ENCODE measurements at places on chromosomes 2 and 18.

DNA sequence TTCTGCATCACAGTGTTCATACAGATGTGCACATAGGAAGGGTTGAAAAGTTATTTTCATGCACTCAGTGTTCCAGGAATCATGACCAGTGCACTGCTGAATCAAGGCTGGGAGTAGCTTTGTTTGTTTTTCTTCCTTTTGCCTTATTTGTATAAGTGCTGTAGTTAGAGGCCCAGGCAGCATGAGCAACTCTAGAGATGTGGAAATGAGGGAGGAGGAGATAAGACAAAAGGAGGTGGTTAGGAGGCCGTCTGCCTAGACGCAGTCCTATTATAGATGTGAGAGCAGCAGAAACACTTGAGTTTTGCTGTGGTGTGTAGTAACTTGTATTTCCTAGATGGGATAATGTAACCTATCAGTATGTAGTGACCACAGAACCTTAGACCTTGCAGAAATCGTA lies 264.3 kb upstream of the RASGRP3 start:
- DNase-seq, result no peak

DNA sequence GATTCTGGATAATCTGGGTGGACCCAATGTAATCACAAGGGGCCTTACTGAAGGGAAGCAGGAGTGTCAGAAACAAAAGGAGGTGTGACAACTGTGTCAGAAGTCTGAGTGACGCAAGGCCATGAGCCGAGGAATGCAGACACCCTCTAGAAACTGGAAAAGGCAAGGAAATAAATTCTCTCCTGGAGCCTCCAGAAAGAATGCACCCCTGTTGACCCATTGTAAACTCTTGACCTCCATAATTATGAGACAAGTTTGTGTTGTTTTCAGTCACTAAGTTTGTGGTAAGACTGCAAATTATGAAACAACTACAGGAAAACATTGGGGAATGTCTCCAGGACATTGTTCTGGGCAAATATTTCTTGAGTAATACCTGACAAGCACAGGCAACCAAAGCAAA lies 47.3 kb upstream of the B3GNT7 start:
- DNase-seq, result no peak

DNA sequence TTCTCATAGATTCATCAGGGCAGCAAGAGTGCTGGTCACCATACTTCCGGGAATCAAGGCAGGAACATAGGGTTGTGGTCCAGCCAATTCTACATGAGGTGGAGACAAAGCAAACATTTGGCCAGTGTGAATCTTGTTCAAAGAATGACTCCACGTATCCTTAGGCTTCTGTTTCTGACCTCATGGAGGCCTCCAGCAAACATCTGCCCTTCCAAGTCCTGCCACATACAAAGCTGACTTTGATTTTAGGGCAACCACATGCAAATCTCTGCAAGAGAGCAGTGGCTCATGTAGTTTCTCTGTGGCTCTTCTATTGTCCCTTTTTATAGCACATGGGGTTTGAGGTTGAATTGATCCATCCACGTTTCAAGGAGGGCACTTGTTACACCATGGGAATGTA lies 132.1 kb upstream of the MMADHC start:
- no peak for DNase-seq

DNA sequence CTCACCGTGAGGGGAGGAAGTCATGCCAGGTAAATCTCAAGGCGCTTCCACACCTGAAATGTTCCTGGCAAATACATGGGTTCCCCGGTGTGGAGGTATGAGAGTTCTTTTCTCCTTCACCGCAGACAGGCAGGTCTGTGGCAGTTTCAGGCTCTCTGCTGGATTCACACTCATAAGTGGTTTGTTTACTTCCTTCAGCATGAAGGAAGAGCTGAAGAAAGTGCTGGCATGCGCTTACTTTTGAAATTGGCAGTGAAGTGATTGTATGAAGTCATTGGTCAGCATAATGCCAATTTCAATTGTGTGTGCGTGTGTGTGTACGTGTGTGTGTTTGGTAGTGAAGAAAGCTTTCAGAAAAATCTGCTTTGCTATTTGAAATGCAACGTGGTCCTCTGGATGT lies 43.4 kb downstream of the RNF144A start:
- no peak for DNase-seq

GRCh38 chr2:136408795-136409194 lies 290.8 kb upstream of the CXCR4 start:
- no peak for DNase-seq

DNA sequence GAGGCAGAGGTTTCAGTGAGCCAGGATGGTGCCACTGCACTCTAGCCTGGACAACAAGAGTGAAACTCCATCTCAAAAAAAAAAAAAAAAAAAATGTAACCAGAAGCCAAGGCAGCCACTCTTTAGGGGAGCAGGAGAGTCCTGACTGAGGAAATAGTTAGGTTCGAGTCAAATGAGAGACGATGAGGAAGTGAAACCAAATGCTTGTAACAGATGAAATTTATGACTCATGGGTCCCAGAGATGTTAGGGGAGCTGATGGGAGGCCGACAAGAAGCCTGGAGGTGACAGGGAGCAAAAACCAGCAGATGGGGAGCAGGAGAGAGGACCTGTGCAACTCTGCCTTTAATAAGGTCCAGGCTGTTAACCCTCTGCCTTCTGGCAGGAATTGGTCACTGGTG lies 756.1 kb upstream of the DDX18 start:
- no peak for DNase-seq

- no peak for DNase-seq
Observed at GRCh38 chr2:161104054-161104553, 56.1 kb upstream of the TANK start.

DNA sequence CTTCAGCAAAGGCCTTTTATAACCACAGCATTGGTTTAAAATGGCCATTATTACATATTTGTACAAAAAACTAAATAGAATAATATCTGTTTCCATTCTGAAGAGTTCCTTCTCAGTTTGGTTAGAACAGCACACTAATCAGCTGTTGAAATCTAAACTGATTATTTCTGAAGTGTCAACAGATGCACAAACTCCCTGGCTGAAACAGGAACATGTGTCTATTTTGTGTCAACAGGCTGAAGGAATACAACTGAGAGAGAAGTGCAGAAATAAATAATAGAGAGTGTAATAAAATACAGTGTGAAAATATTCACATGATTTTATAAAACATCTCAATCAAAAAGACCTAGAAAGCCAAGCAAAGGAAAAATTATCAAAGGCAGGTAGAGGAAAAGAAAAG lies 29.7 kb downstream of the IKZF2 start:
- DNase-seq, result no peak

GRCh38 chr18:35073186-35074105 lies 32.2 kb downstream of the MAPRE2 start:
- no peak for DNase-seq

GRCh38 chr18:12651651-12652050 lies 6.3 kb downstream of the SPIRE1 start:
- no peak for DNase-seq

- DNase-seq, result no peak
Observed at GRCh38 chr2:197893403-197894177, 89.2 kb downstream of the PLCL1 start.

DNA sequence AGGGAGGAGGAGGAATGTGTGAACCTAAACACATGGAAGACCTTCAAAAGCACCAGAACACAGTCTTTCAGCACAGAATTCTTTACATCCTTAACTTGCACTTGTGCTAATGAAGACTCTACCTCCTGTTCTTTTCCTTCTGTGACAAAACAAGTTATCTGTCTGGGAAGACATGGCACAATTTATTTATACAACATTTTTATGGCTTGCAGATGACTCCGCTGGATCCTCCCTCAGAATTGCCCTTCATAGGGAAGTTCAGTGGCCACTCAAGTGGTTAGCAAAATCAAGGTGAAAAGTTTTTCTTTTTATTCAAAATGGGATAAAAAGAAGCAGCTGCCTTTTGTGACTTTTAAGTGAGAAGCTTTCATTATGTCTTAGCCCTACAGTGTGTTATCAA lies 21.4 kb downstream of the BCL2L11 start:
- no peak for DNase-seq

Measured in NCI-H2081 treated with DMSO at 0.1 percent for 48 hours (cell line).